ENCODE measurements at places on chromosomes 2 and 18.

GRCh38 chr2:134892282-134893035 is 26.2 kb upstream of the CCNT2 start:
- no peak for DNase-seq

GRCh38 chr2:173087214-173087581 is 11.6 kb downstream of the MAP3K20 start:
- DNase-seq, result no peak

DNA sequence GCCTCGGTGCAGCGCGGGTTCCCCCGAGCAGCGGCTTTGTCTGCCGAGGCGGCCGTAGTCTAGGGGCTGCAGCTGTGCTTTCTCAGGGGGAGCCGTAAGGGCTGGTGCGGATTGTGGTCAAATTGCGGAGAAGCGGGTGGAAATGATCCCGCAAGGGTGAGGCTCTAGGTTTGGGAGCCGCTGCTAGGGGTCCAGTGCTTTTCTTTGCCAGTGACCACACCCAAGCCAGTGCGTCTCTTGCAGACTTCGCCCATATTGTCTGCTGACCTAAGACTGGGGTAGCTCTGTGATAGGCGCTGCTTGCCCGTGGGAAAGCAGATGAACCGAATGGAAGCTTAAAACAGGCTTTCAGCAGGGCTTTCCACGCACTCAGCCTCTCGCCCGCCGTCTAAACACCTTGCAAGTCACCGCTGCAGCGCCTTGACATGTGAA is 2.1 kb downstream of the DPYSL5 start:
- no peak for DNase-seq

- peak; percentile 37 for DNase-seq
These were observed 80.0 kb downstream of the EXOC6B start for GRCh38 chr2:72745679-72746368.

- no peak for DNase-seq
These were observed 68.4 kb upstream of the CDCA7 start for GRCh38 chr2:173286153-173286809.

DNA sequence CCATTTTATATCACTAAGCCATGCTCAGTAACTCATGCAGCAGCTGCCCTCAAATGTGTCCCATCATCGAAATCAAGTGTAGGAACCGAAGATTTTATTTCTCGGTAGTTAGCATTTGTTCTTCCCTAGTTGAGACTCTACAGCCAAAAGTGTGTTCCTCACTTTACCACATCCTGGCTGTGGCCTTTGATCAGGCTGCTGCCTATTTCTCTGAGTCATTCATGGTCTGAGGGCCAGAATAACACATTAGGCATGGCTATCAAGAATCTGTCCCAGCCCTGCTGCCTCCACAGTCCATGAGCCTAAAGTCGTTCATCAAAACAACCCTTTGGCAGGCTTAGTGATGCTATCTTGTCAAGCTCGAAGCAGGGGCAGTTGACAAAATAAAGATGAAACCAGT is 300.1 kb downstream of the TDRD15 start:
- no peak for DNase-seq

GRCh38 chr2:43328133-43328532 is 101.7 kb upstream of the ZFP36L2 start:
- DNase-seq, result no peak

GRCh38 chr2:204145791-204146190 is 209.2 kb downstream of the ICOS start:
- no peak for DNase-seq

- no peak for DNase-seq
These were observed 24.1 kb upstream of the EPHA4 start for GRCh38 chr2:221596192-221596591.

DNA sequence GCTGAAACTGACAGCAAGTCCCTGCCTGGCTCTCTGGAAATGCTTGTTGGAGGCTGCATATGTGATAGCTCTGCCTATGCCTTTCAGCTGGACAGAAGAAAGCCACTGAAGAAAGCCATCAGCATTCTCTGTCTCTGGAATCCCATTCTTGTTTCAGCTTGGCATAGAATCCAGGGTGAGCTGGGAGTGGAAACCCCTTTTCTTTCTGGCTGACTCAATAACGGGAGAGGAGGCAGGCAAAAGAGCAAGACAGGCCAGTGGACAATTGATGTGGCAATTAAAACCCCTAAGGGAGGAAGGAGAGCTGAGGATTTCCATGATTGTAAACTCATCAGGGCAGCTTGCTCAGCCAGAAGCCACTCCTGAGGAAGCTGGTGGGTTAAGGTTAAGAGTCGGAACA is 208.1 kb downstream of the CLIP4 start:
- DNase-seq, result no peak

GRCh38 chr2:133641497-133641896 is 73.2 kb upstream of the NCKAP5 start:
- DNase-seq, result no peak

DNA sequence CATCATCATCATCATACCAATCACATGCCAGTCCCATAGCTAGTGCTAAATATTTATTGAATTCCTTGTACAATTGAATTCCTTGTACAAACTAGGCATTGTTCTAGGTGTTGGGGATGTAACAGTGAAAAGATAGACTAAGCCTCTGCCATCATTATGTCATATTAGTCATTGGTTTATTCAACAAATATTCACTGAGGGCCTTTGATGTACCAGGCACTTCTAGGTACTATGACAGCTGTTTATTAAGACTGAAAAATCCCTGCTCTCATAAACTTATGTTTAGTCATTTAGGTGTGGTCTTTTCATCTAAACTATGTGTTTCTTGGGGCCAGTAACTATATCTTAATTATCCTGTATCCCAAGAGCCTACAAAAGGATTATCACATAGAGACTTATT is 412.3 kb upstream of the ETAA1 start:
- DNase-seq, result no peak

DNA sequence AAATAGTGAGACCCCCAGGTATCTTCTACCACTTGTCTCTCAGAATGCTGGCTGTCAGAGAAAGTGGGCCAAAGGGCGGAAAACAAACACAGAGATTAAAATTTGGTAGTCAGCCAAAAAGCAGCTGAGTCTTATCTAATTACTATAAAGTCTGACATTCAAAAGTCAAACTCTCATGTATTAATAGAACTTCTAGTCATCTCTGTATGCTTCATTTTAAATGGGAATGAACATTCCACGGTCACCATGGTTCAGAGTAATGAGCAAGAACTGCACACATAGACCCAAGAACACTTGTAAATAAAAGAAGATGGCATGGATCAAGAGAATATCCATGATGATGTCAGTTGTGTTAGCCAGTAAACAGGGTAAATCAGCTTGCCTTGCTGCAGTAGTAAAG is 1267.0 kb upstream of the CHAC2 start:
- DNase-seq, result no peak
